ENCODE measurements at places on chromosomes 7 and 10. TPM values are rescaled to one million over a fixed set of nuclear protein-coding genes. Genes with fewer than 3 reads are reported as not detected.

MEST gene
- 57.5 TPM for polyA plus RNA-seq

PHKG1 gene
- polyA plus RNA-seq = 5.8 TPM

DNA sequence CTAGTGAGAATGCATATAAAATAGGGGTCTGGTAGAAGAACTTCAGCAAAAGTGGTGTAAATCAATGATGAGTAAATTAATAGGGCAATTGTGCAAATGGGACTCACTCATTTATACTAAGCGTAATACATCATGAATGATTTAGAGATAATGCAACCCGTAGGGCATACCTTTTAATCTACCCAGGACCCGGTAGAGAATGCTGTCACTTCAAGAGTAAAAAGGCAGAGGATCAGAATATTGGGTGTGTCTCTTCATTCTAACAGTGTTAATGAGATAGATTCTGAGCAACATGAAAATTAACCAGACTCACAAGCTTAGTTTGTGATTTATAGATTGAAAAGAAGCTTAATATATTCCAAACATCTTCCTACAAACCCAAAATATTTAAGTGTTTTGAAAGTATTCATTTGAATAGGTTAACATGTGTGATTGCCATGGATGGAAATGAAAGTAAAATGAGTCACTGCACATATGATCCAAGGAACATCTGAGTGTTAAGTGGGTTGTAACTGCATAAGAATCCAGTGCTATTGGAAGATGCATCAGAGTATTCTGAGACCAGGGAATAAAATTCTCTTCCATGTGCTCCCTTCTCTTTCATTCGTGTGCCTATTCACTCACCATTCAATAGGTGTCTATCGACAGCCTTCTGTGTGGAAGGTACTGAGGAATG, 690.6 kb downstream of the AUTS2 start:
- no peak for DNase-seq

DNA sequence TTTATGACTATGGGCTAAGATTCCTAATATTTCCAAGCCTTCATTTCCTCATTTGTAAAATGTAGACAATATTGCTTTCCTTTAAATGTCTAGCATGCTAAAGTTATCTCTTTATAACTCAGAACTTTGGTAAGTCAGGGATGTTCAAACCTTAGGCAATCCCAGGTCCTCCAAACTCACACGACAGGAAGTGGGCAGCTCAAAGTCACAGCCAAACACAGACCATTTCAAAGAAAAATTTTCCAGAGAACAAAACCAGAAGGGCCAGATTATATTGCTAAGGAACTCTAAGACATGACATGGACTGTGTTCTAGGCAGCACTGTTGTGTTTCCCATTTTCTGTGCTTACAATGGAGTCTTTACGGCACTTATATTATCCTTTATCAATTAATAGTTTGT, 87.8 kb upstream of the DYNC1I1 start:
- DNase-seq = no peak

GRCh38 chr10:73586583-73586984, 4.6 kb downstream of the USP54 start:
- peak; percentile 40 for DNase-seq
